ENCODE measurements at places on chromosomes 16 and 17.

DNA sequence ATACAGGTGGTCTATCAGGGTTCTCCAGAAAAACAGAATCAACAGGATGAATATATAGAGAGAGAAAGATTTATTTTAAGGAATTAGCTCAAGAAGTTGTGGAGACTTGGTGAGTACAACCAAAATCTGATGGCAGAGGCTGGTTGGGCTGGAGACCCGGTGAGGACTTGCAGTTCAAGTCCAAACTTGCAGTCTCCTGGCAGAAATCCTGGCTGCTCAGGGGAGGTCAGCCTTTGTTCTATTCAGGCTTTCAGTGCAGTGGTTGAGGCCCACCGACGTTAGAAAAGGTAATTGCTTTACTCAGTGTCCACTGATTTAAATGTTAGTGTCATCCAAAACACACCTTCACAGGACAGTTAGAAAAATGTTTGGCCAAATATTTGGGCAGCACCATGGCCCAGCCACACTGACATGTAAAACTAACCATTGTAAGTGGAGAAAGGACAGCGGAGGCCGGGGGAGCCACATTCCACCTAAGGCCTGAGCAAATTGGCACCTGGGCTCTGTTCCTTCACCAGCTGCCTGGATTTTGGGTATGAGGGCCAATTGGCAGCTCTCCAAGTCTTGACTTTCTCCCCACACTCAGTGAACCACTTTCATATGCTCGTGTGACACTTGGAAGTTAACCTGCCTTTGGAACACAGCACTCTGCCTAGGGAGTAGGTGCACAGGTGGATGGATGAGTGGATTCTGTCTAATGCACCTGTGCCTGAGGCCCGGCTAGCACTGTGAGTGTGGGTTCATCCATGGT, 54.7 kb downstream of the CACNG5 start:
- DNase-seq = no peak

DNA sequence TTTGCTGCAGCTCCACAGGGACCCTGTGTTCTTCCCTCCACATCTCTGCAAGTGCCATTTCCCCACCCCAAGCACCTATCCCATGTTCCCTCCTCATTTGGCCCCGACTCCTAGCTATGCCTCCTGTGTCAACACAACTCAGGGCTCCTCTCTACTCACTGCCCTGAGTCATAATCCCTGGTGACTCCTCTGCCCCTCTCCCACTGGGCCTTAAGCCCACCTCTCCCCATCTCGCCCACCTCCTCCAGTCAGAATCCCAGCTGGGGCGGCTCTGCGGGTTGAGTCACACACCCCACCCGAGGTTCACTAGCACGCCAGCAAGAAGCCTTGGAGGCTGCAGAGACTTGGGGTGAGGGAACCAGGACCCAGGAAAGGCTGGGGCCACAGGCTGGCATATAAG, 346.2 kb downstream of the FOXL1 start:
- DNase-seq = no peak

DNA sequence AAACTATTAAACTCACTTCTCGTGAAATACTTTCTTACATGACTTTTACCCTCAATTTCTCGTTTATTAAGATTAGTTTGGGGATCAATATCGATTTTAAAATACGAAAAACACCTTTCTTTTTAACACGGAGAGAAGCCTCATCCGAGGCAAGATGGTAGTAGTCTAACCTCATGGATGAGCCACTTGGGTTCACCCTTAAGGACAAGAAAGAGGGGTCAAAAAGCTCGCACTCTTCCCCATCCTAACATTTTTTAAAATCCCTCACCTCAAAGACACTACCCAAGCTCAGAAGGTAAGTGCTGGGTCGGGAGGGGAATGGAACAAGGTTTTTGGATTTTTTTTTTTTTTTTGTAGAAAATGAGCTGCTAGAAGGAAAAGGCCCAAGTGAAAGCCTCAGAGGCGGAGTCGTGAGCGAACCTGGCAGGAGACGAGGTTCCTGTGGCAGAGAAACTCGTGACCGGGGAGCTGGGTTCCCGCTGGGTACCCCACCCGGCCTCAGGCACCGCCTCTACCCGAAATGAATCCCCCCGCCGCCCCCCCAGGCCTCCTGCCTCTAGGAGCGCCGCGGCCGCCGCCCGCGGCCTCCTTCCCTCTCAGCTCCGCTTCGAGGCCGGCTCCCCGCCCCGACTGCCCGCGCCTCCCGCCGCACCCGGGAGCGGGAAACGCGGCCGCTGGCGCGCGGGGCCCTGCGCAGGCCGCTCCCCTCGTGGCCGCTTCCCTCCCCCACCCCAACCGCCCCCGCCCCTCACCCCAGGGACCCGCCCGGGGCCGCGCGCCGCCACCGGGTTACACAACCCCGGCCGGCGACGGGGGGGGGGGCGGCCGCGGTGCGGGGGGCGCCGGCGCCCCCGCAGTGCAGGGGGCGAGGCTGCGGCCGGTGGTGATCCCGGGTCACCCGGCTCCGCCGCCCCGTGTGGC, 1.6 kb downstream of the NUFIP2 start:
- peak; percentile 79 for DNase-seq

GRCh38 chr17:58317421-58318064, 11.1 kb downstream of the TSPOAP1 start:
- DNase-seq = peak; percentile 49

- DNase-seq = no peak
Measured at GRCh38 chr17:19755392-19755791, 7.3 kb upstream of the ALDH3A1 start.

GRCh38 chr17:80612997-80613731, 68.5 kb downstream of the RPTOR start:
- no peak for DNase-seq

DNA sequence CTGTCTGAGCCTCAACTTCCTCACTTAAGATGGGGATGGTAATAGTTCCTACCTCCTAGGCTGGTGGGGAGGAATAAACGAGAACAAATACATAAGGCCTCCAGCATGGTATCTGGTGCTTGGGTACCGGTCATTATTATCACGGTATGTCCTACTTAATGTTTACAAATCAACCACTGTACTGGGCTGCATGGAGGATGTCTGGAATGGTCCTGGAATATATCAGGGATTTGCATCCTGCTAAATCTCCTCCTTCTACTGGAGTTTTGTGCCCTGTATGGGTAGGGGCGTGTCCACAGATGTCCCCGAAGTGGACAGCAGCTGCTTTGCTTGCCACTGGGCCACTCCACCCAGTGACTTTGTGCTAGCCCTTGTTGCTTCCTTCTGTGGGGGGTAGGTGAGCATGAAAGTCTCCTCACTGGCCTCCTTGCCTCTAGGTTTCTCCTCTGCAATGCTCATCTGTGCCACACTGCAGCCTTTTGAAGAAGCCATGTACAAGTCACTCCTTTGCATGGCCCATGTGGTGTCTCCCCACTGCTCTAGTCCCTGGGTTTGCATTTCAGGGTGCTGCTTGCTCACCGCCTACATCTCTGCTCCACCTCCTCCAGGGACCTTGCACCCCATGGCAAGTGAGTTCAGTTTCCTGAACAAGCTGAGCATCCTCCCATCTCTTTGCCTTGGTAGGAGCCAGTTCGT, 2.2 kb upstream of the CMIP start:
- peak; percentile 63 for DNase-seq

GRCh38 chr17:74738051-74738996, 1.3 kb downstream of the RAB37 start:
- DNase-seq = peak; percentile 68

DNA sequence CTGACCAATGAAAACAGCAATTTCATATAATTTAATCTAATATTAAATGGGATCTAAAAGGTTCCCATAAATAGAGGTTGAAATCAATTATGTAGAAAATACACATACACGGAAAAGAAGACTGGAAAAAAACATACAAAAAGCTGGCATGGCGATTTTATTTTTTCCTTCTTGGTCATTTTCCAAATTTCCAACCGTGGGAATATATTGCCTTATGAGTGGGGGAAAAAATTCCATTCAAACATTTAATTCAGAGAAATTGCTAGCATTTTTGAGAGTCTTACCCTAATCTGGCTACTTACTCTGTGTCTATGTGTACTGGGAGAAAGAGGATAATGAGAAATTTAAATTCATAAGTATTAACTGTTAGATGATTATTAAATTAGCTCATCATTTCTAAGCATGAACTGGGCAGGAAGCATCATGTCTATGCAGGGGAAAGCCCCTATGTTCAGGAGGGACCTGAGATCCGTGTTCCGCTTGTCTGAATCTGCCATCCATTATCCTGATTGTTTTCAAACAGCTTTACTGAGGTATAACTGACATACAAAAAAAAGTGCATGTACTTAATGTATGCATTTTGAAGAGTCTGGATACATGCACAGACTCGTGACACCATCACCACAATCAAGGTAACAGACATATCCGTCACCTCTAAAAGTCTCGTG, 145.2 kb downstream of the XYLT1 start:
- DNase-seq = no peak

GRCh38 chr17:61343576-61343975, 56.1 kb upstream of the TBX2 start:
- no peak for DNase-seq

- no peak for DNase-seq
Measured at GRCh38 chr17:79837888-79838521, 1.2 kb downstream of the CBX4 start.

GRCh38 chr17:28746611-28747050, 2.8 kb downstream of the TRAF4 start:
- no peak for DNase-seq

DNA sequence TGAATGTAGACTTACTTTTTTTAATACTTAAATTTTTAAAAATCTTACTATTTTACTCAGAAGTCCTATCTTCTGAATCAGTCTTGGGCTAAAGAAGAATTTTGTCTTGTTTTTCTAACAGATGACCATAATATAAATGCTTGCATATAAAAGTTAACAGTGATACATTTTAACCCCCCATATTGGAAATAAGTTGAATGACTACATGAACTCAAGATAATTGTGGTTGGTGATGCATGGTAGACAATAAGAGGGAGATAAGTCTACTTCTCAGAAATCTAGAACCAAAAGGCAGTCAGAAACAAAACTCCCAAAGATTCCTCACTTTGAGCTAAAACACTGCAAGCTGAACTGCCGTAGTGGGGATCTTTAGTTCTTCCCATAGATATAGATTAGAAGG, 868.4 kb upstream of the SOX9 start:
- no peak for DNase-seq

DNA sequence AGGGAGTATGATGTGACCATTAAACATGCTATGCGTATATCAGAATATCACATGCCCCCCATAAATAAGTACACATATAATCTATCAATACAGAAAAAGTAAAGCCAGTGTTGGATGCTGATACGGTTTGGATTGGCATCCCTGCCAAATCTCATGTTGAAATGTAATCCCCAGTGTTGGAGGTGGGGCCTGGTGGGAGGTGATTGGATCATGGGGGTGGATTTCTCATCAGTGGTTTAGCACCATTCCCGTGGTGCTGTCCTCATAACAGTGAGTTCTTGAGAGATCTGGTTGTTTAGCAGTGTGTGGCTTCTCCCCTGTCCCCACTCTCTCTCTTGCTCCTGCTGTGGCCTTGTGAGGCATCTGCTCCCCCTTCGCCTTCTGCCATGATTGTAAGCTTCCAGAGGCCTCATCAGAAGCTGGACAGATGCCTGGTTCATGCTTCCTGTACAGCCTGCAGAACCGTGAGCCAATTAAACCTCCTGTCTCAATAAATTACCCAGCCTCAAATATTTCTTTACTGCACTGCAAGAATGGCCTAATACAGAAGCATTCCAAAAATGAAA, 88.9 kb downstream of the AATF start:
- DNase-seq = no peak
